ENCODE measurements at places on chromosomes 1 and 21. TPM values are rescaled to one million over a fixed set of nuclear protein-coding genes. Genes with fewer than 3 reads are reported as not detected.

MARK1 gene
- 5.4 TPM for total RNA-seq

SLC2A1 gene
- total RNA-seq = 374 TPM

GRCh38 chr1:106498238-106498637 lies 558.2 kb upstream of the PRMT6 start:
- DNase-seq = no peak

GRCh38 chr1:91611483-91611917 lies 110.8 kb downstream of the CDC7 start:
- DNase-seq = no peak

DNA sequence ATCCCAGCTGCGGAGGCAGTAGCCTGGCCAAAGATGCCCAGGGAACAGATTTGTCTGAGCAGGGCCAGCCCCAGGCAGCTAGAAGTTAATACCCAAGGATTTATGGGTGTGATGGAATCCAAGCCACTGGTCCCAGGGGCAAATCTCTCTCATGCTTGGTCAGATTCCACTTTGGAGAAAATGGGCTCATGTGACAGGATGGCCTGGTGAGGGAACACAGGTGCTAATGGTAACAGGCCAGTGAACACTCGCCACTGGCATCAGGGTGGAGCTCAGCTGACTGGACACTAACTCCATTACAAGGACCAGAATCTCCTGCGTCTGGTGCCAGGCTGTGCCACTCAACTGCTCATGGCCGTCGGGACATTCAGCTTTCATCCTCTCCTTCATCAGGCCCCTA lies 12.0 kb downstream of the MDM4 start:
- no peak for DNase-seq

DNA sequence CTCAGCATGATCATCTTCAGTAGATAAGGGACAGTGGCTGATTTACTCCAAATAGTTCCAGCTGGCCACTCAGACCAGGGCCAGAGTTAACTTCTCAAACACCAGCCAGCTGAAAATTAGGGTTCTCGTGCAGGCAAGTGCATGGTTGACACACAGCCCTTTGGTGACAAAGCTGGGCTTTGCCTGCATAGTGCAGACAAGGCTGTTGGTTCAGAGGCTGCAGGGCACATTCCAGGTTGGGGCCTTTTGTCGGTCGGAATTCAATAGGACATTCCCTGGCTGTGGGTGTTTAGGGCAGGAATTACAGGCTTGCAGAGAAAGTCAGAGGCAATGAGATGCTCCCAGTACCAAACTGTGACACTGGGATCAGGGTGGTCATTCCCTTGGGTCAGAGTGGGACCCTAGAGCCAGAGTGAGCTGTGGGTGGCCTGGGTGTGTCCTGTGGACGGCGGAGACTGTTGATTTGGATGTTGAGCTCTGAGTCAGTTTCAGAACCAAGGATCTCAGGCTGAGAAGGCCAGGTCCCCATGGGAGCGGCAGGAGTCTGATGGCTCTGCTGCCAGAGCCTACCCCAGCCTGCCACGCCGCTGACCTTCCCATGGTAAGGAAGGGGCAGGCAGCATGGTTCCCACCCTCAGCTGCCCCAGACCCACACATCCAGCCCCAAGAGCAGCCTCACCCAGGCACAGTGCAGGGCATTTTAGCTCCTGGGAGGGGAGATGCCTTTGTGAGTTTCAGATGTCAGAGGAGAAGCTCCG lies 56.2 kb downstream of the STUM start:
- DNase-seq = no peak

DNA sequence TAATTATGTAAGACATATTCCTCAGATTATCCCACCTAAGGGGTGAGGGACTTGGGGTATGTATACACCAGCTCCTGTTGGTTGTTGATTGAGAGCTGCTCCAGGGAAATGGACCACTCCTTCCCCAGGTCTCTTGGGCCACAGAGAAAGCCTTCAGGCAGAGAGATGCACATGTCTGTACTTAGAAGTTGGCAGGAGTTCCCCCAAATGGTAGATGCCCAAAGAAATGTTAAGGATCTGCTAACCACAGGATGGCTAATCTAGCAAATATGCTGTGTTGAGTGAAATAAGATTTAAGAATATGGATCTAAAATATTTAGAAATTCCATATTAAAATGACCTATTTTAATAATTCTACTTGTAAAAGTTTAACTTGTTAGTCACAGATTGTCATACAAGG lies 100.8 kb upstream of the DNAH14 start:
- no peak for DNase-seq

- DNase-seq = no peak
These were observed 49.1 kb upstream of the RCOR3 start for GRCh38 chr1:211210052-211210451.

DNA sequence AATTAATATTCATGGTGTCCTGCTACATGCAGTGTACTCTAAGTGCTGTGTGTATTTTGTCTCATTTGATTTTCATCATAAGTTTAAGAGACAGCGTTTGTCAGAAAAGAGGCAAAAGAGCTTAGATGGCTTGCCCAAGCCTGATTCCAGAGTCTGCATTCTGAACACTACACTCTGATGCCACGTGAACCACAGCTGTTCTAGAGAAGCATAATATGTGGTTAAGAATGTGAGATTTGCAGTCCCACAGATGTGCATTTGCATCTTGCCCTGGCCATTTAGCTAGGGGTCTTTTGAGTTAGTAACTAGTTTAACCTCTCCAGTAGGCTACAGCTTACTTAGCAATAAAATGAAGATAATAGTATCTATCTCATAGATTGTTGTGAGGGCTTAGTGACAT lies 9.2 kb upstream of the GADD45A start:
- DNase-seq = no peak

Data from epithelial cell of proximal tubule (primary cell).